Activated CD4-positive, alpha-beta T cell treated with anti-CD3 and anti-CD28 coated beads for 36 hours (primary cell): ENCODE measurements at places on chromosomes 6 and 20. TPM values are rescaled to one million over a fixed set of nuclear protein-coding genes. Genes with fewer than 3 reads are reported as not detected.

ADGRF5 gene
- total RNA-seq, result not detected

ZNF343 gene
- 12.3 TPM for total RNA-seq

RAET1L gene
- total RNA-seq, result not detected

RBM39 gene
- total RNA-seq, result 303 TPM

APOM gene
- total RNA-seq, result 4.0 TPM

C6orf58 gene
- not detected for total RNA-seq
